ENCODE measurements at places on chromosomes 16 and 17. TPM values are rescaled to one million over a fixed set of nuclear protein-coding genes. Genes with fewer than 3 reads are reported as not detected.

The SRR gene
- 8.4 TPM for total RNA-seq

The VAT1L gene
- 21.6 TPM for total RNA-seq

GRCh38 chr17:3974138-3974687 lies 10.0 kb upstream of the ATP2A3 start:
- no peak for DNase-seq

The HIGD1B gene
- total RNA-seq = 6.5 TPM

DNA sequence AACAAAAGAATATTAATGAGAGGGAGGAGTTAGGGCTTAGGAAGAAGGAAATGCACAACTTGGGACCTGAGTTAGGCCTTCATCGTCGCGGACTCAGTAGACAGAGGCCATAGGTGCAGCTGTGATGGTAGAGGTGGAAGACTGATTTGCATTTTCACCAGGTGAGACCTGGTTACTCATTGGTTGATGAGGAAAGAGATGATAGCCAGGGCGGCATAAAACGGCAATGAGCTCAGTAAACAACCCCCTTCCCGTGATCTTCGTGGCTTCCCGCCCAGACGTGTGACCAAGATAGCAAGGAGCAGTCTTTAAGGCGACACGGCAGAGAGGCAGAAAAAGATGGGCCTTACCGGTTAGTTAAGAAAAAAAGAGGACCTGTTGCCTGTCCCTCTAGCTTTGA lies at the start of gene TMC5:
TSS of gene TMC5 (plus strand) at position 244 of the 400 bp plus-strand sequence. CDS start 22,156 bp downstream, outside the sequence.
- no peak for DNase-seq

- no peak for DNase-seq
These were observed 2.3 kb downstream of the GP1BA start for GRCh38 chr17:4934173-4934979.

The PGAP3 gene
- 10.9 TPM for total RNA-seq

DNA sequence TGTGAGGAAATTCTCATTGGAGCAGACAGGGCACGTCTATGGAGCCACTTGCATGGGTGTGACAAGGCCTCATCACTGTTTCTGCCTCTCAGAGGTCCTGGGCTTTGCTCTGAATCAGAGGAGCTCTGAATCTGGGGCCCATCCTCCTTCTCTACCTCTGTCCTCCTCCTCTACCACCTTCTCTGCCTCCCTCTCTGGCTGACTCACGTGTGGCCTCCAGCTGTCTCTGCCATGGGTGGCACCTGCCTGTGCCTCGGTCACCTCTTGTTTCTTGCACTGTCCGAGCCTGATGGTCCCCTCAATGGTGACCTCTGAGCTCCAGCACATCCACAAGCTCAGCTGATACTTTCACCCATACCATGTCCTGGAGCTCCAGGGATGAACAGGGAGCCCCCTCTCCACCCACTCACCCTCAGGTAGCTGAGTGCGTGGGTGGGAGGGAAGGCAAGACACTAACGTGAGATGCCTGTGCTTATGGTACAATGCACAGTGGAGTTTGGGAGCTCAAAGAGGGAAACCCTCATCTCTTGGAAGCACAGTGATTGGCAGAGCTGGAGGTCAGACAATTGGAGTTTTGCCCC lies 116.4 kb upstream of the CRHR1 start:
- DNase-seq = no peak

- DNase-seq = no peak
These were observed 6.2 kb downstream of the LLGL2 start for GRCh38 chr17:75531721-75532072.

- DNase-seq = no peak
These were observed 10.9 kb downstream of the HSPB9 start for GRCh38 chr17:42133461-42134041.

- DNase-seq = no peak
These were observed 32.6 kb downstream of the DCUN1D3 start for GRCh38 chr16:20867585-20867984.

DNA sequence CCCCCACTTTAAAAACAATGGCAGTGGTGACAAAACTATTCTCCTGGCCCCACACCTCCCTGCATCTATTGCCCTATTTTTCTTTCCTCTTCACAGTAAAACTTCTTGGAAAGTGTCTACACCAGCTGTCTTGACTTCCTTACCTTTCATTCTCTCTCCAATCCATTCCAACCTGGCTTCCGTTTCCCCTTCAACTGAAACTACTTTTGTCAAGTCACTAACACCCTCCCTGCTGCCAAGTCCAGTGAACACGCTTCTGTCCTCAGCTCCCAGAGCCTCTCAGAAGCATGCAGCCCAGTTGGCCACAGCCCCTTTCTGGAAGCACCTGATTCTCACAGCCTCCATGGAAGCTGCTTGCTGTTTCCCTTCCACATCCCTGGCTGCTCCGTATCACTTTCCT lies 4.0 kb upstream of the SCN4A start:
- no peak for DNase-seq

- DNase-seq = no peak
These were observed 594.8 kb upstream of the CDH5 start for GRCh38 chr16:65771707-65772106.

DNA sequence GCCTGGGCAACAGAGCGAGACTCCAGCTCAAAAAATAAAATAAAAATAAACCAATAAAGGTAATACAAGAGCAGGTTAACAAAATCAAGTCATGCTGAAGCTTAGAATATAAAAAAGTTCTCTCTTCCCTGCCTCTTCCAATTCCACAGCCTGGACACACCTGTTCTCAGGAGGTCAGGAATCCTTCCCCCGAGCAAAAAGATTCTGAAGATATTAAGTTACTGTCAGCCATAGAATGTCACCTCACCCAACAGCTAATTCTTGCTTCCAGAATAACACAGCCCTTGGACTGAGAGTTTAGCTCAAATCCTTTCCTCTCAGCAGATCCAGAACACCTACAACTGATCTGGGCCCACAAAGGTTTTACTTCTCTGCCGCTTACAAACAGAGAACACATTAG lies 27.1 kb downstream of the SLC39A11 start:
- DNase-seq = no peak

- no peak for DNase-seq
These were observed 17.1 kb downstream of the GGA3 start for GRCh38 chr17:75244133-75244866.

The TRPV2 gene
- 19.9 TPM for total RNA-seq

The CLEC3A gene
- not detected for total RNA-seq

- no peak for DNase-seq
These were observed 202.3 kb downstream of the RAB11FIP4 start for GRCh38 chr17:31593806-31594205.

GRCh38 chr16:83723244-83723643 lies 84.5 kb upstream of the HSBP1 start:
- no peak for DNase-seq

The HAS3 gene
- 0.90 TPM for total RNA-seq

The LITAFD gene
- total RNA-seq = not detected

DNA sequence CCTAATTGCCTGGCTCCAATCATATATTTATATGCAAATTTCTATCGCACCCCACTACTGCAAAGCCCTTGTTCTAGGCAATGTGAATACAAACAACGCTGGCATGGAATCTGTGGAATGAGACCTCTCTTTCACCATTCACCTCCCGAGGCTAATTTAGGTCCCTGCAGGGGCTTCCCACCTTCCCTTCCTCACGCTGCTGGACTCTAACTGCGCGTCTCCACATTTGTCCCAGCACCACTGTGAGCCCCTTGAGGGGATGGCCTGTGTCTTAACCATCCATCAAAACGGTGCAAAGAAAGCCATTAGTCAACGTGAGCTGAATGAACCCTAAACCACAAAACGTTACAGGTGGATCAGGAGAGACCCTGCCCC lies 1.6 kb downstream of the TMEM114 start:
- DNase-seq = no peak

- peak; percentile 45 for DNase-seq
These were observed 55.4 kb downstream of the TNRC6C start for GRCh38 chr17:78013683-78014467.

- DNase-seq = no peak
These were observed 3.3 kb downstream of the CARMIL2 start for GRCh38 chr16:67648088-67648763.
